ENCODE measurements at places on chromosomes 7 and 10.

DNA sequence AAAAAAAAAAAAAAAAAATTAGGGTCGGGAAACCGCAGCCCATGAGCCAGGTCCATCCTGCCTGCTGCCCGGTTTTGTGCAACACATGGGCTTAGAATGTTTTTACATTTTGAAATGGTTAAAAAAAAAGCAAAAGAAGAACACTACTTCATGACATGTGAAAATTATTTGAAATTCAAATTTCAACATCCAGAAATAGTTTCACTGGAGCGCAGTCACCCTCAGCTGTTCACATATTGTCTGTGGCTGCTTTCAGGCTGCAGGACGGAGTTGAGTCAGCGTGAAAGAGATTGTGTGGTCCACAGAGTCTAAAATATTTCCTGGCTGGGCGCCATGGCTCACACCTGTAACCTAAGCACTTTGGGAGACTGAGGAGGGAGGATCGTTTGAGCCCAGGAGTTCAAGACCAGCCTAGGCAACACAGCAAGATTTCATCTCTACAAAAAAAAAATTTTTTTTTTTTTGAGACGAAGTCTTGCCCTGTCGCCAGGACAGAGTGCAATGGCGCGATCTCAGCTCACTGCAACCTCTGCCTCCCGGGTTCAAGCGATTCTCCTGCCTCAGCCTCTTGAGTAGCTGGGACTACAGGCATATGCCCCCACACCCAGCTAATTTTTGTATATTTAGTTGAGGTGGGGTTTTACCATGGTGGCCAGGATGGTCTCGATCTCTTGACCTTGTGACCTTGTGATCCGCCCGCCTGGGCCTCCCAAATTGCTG lies 63.9 kb upstream of the ECHDC3 start:
- no peak for DNase-seq

GRCh38 chr10:20614911-20615310 lies 282.2 kb downstream of the NEBL start:
- DNase-seq, result no peak

- no peak for DNase-seq
Measured at GRCh38 chr10:101085846-101086245, 24.1 kb downstream of the KAZALD1 start.

DNA sequence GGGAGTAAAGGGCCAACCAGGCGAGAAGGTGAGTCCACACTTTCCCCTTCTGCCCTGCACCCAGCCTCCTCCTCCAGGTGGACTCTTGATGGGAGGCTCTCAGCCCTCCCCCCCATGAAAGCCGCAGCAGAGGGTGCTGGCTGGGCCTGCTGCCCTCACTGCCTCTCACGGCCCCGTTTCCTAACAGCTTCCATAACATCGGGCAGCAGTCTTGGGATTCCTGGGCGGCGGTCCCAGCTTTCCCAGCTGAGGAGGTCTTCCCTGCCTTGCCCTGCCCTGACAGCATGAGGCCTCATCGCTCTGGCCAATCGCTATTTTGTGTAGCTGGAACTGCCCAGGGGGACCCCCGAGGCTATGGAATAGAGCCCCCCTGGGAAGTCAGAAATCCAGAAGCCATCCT lies 76.3 kb downstream of the COL13A1 start:
- no peak for DNase-seq

DNA sequence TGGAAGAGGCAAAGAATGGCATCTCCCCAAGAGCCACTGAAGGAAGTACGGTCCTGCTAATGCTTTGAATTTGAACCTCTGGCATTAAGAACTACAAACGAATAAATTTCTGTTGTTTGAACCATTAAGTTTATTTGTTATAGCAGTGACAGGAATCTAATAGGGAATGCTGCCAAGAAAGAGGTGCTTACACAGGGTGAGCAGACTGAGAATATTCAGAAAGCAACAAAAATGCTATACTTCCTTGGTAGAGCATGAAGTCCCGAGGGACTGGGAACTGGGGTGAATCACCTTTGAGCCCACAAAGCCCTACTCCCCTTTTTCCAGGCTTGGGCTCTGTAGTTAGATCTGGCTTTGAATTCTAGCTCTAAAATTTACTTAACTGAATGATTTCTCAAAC lies 45.0 kb downstream of the PANK1 start:
- no peak for DNase-seq

DNA sequence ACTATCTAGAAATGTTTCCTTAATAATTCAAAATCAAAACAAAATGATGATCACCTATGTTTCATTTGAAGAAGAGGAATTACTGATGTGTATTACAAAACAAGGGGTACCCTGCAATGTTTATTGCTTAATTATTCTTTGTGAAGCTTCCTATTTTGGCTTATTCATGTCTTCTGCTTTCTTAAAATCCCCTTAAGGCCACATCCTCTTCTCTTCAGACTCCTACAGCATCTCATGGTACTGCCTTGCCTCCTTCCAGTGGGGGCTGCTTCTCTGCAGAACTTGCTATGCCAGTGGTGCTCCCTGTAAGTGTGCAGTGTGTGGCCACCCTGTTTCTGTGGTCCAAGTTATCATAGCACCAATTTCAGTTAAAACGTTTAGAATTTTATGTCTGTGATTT lies 35.0 kb downstream of the CCDC146 start:
- DNase-seq, result peak; percentile 28

DNA sequence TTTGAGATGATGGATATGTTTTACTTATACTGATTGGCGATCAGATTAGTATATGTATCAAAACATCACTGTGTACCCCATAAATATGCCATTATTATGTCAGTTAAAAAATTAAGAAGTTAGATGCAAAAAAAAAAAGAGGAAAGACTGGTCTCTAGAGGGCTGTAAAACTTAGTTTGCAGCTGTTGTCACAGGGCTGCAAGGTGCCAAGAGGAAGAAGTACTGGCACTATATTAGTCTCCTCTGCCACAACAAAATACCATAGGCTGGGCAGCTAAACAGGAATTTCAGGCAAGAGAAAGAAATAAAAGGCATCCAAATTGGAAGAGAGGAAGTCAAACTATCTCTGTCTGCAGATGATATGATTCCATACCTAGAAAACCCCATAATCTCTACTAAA lies 177.8 kb upstream of the PLPP4 start:
- no peak for DNase-seq

DNA sequence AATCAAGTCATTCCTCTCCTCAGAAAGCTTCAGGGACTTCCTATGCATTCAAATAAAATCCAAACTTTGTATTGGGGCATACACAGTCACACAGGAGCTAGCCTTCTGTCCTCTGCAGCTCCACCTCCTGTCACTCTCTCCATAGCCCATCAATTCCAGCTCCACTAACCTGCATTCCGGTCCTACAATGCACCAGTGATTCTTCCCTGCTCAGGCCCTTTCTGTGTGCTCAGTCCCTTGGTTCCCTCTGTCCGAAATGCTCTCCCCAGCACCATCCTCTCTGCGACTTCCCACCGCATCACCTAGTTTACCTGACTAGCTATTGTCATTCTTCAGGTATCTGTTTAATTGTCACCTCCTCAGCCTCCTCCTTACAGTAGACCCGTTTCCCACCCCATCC lies 26.4 kb upstream of the YAE1 start:
- no peak for DNase-seq

- no peak for DNase-seq
Measured at GRCh38 chr10:52566471-52567246, 205.9 kb downstream of the MBL2 start.

DNA sequence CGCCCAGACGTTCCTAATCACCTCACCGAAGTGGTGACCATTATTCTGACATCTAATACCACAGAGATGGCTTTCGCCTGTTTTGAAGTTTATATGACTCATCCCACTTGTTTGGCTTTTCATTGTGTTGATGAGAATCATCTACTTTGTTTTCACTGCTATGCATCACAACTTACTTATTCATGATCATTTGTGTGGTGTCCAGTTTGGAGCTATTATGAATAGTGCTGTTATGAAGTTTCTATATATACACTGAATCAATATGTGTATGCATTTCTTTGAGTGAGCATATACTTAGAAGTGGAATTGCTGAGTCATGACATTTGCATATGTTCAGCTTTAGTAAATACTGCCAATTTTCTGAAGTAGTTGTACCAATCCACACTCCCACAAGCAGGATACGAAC lies 38.6 kb upstream of the TNKS2 start:
- no peak for DNase-seq

DNA sequence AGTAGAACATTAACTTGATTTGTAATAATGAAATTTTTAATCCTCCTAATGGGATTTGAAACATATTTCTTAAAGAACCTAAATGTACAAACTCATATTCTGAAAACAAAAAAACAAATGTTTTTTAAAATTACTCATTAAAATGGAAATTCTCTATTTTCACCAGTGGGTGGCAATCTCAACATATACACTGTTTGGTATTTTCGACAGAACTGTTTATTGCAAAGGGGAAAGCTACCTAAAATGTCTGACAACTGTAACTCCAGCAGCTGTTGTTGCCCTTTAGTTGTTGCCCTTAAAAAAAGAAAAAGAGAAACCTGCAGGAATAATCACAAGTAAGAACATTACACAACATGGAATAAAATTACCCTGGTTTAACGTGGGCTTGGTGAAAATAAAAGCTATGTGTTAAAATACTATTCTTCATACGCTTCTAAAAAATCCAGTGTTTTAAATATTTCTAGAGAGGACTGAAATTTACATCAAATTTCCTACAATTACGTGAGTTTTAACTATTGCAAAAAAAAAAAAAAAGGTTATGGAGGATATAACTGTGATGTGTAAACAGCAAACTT lies 54.5 kb downstream of the COL1A2 start:
- DNase-seq, result no peak

GRCh38 chr10:89973326-89973725 lies 271.9 kb downstream of the KIF20B start:
- DNase-seq, result no peak

GRCh38 chr7:66303454-66304155 lies 98.5 kb downstream of the TPST1 start:
- DNase-seq, result no peak

DNA sequence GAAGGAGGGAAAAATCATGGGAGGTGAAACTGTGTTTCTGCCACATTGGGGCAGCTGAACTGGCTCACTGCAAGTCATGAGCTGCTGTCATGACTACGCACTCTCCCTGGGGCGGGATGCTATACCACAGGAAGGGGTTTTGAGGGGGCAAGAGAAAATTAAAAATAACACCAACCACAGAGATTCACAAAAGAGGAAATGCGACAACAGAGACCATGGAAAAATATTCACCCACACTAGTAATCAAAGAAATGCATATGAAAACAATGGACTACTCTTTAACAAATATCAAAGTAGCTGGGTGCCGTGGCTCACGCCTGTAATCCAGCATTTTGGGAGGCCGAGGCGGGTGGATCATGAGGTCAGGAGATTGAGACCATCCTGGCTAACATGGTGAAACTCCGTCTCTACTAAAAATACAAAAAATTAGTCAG lies 65.2 kb upstream of the TM9SF3 start:
- peak; percentile 23 for DNase-seq

- no peak for DNase-seq
Measured at GRCh38 chr7:29565982-29566746, 2.5 kb downstream of the PRR15 start.

DNA sequence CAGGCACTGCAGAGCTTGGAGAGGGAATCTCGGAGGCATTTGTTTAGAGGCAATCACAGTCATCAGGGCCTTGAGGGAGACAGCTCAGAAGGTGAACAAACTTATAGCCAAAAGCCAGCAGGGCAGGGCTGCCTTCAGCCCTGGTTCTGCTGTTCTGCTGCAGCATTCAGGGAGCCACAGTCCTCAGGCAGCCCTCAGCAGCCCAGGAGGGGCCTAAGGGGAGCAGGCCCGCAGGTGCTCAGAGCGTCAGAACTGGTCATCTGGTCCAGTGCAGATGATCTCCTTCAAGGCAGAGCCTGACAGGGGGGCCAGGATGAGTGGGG lies 84.7 kb downstream of the ARHGAP22 start:
- no peak for DNase-seq

DNA sequence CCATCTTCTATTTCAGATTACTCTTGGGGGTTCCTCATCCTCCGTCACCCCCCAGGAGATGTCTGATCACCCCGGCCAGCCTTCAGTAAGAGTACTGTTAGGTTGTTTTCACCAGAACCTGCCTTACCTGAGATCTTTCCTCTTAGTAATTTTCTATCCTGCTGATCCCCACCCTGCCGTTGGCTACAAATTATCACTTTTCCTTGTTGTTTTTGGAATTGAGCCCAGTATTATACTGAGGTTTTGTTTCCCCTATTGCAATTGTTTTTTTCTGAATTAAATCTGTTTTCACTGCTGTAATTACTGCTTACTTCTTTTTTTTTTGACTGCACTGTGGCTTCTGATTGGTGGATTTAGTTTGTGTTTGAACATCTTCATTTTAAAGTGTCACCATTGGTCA lies 14.7 kb downstream of the SPAM1 start:
- no peak for DNase-seq

GRCh38 chr7:75055155-75055554 lies 18.4 kb downstream of the RCC1L start:
- no peak for DNase-seq

GRCh38 chr10:80500572-80501380 lies 36.9 kb upstream of the SH2D4B start:
- peak; percentile 38 for DNase-seq

- no peak for DNase-seq
Measured at GRCh38 chr10:3772361-3773171, 12.4 kb downstream of the KLF6 start.

GRCh38 chr10:14616955-14617730 lies 157.6 kb downstream of the FAM107B start:
- DNase-seq, result no peak

DNA sequence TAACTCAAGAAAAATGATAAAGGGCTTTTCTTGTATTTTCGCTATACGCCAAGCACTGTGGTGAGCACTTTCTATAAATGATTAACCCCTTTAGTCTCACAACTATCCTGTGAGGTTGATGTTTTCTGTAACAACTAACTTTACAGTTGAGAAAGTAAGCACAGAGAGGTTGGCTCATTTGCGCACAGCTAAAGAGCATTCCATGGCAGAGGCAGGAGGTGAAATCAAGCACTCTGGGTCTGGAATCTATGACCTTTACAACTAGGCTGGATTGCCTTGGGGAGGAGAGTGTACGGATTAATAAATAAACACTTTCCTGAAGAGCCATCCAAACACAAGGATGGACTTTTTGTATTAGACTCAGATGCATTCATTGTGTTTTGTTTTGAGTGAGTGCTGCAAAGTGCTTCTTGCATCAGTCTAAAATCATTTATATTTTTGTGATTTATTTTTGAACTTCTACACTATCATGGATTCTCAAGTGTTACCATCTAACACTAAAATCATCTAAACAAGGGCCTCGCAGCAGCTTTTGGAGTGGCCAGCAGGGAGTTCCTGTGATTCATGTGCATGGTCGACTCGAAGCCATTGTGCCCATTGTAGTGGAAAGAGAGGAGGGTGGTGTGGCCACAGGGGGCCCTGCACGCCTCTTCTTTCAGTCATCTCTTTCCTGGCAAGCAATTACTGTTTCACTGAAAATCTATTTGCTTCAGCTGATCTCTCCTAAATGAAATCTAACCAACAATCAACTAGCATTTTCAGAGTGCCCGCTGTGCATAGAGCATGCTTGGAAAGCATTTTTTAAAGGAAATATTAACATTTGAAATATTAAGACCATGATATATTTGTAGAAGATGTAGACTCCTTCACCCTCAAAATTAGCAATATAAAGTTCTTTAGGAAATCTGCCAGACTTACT lies 633.4 kb upstream of the COBL start:
- no peak for DNase-seq

GRCh38 chr7:149824748-149825566 lies 13.2 kb upstream of the ZNF862 start:
- DNase-seq, result no peak
